ENCODE measurements at places on chromosomes 6 and 20.

DNA sequence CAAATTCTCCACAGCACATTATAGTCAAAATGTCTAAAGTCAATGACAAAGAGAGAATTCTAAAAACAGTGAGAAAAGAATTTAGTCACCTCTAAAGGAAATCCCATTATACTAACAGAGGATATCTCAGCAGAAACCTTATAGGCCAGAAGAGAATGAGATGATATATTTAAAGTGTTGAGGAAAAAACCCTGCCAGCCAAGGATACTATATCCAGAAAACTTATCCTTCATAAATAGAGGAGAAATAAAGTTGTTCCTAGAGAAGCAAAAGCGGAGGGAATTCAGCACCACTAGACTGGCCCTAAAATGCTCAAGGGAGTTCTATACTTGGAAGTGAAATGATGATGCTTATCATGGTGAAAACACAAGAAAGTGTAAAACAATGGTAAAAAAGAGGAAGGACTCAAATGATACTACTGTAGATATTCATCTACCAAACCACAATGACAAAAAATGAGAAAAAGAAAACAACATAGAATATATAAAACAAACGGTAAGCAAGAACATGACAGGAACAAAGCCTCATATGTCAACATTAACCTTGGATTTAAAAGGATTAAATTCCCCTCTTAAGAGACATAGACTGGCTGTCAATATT is 16.7 kb downstream of the GPRC6A start:
- DNase-seq: no peak

DNA sequence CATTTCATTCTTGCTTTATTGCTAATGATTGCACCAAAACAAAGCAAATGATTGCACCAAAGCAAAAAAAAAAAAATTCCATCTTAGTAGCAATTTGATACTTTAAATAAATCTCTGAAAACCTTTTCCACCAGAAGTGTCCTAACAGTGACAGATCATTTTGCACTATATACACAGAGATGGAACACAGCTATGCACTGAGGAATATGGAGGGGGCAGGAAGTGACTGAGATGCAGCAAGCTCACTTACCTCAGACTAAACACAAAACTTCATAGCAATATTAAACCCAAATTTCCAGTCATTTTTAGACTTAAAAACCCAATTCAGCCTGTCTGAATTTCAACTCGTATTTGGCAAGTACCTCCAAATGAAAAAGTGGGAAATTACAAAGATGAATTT is 41.2 kb downstream of the HIVEP2 start:
- DNase-seq: no peak

DNA sequence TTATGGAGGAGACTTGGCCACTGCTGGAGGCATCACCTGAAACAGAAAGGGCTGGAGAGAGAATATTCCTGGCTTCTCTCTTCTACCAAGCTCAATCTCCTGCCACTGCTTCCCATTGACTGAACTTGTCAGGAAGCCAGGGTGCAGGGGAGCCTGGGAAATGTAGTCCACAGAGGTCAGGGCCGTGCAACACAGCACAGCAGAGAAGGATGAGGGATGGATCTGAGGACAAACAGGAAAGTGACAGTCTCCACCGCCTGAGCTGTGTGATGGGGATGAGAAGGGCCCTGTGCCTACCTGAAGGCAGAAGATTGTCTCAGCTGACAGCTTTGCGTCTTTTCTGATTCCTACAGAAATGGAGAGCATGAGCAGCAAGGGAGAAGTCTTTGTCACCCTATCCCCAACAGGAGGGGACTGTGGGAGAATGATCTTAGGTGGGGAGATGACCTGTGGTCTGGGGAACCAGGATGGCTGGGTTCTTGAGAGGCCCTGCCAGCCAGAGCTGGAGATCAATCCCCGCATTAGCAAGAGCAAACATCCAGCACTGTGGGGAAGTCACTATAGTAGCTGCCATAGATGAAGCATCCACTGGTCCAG is 114.2 kb downstream of the SNX5 start:
- peak; percentile 27 for DNase-seq

DNA sequence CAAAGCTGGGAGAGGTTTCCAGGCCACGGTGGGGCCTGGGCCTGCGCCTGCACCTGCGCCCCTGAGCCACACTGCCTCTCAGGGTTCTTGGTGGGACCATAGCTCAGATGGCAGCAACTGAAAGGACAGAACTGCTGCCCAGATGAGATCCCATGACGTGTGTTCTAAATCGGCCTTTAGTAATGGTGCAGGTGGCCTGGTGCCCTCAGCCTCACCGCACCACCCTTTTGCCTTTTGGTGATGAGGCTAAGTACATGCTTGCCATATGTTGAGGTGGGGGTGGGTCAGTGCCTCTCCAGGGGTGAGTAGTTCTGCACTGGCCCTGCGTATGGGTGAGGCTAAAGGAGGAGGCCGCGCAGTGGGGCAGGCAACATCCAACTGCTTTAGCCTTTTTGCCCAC is 7.4 kb downstream of the PSMG4 start:
- no peak for DNase-seq

GRCh38 chr6:139943391-139943790 is 568.9 kb upstream of the CITED2 start:
- peak; percentile 27 for DNase-seq

DNA sequence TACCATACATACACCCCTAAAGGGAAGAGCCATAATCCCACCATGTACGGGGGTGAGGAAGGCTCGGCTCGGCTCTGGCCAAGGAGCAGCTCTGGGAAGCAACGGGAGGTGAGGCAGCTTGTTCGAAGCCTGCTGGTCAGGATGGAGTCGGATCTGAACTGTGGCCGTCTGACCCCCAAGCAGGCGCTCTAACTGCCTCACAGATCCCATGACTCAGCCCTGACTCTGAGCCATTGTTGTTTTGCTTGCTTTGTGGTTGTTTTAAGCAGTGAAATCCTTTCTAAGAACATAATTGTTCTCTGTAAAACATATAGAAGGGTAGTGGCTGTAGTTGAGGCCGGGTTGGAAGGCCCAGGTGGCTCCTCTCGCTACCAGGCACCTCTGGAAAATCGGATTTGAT is 10.9 kb downstream of the C6orf132 start:
- DNase-seq: no peak

DNA sequence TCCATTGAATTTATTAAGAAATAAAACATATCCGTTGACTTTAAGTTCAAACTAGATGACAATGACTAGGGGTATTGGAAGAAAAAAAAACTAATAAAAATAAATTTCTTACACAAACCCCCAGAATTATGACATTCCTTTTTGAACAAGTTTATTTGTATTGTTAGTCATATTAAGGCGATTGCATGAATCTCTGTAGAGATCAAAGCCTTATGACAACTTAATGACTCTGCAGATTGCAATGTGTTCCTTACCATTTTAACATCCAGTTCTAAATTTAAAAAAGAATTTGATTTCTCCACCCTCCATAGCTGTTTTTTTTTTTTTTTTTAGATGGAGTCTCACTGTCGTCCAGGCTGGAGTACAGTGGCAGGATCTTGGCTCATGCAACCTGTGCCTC is 189.8 kb upstream of the CEP162 start:
- no peak for DNase-seq

DNA sequence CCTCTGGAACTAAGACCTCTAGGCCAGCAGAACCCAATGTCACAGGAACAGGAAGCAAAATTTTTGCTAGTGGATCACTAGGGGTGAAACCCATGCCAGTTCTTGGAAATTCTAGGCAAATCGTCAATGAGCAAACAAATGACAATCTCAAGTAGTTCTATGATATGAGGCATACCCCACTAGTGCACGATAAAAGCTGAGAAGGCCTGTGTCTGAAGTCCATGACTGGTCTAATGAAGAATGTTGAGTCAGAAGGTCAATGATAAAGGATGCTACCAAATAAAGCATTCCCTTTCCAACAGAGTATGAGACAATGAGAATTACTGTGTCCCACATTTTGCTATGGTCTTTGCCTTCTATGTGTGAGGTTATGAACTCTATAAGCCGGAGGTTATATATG is 149.4 kb upstream of the NOX3 start:
- DNase-seq: no peak
